Activated CD4-positive, alpha-beta T cell treated with anti-CD3 and anti-CD28 coated beads, Interleukin-2, amount 10 ng/mL, durations not matched to agents 7 days and 5 days (primary cell): ENCODE measurements at places on chromosomes 1 and 21. TPM values are rescaled to one million over a fixed set of nuclear protein-coding genes. Genes with fewer than 3 reads are reported as not detected.

Gene VAMP3
- 38.2 TPM for total RNA-seq

- H3K4me1 ChIP-seq, result peaks cover 1% of the 10 kb centered on the region
- H3K27me3 ChIP-seq, result no peaks in the 10 kb centered on the region
- H3K36me3 ChIP-seq, result peaks cover 53% of the 10 kb centered on the region
- no peak for DNase-seq
- H3K27ac ChIP-seq, result no peak overlapping the region
- no peak overlapping the region for H3K4me3 ChIP-seq
Measured at GRCh38 chr1:160496334-160496733, 26.7 kb downstream of the SLAMF6 start.

GRCh38 chr1:158014731-158015320 is 21.4 kb downstream of the KIRREL1 start:
- H3K36me3 ChIP-seq, result no peaks in the 10 kb centered on the region
- no peaks in the 10 kb centered on the region for H3K4me1 ChIP-seq
- no peak overlapping the region for H3K27ac ChIP-seq
- no peak for DNase-seq
- H3K27me3 ChIP-seq, result peaks cover 4% of the 10 kb centered on the region
- H3K4me3 ChIP-seq, result no peak overlapping the region

DNA sequence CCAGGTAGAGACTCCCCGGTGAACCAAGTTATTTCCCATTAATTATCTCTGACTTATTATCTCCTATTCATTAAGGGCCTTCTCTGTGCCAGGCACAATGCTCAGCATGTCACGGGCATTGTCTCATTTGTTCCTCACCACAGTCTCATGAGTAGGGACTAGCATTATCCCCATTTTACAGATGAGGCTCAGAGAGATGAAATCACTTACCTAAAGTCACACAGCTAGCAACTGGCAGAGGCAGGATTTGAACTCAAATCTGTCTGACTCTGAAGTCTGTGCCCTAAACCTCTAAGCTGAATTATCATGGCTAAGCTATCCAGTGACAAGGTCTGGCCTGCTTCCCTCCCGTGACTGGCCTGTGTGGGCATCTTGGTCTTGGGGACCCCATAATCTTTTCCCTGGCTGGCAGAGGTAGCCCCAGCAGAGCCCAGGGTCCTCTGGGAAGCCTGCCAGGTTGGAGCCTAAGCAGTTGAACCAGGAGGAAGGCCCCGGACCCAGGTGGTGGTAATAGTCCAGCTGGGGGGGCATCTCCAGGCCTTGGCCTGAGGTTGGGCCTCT is 4.5 kb downstream of the MAP7D1 start:
- H3K36me3 ChIP-seq, result peaks cover 68% of the 10 kb centered on the region
- no peak for DNase-seq
- peak overlapping the region; percentile 79 for H3K4me3 ChIP-seq

Gene SPRR1A
- total RNA-seq, result not detected

Gene SLC27A3
- 22.2 TPM for total RNA-seq

Gene CACHD1
- 0.48 TPM for total RNA-seq

- no peak overlapping the region for H3K4me3 ChIP-seq
- DNase-seq, result no peak
- no peaks in the 10 kb centered on the region for H3K36me3 ChIP-seq
- H3K27me3 ChIP-seq, result no peaks in the 10 kb centered on the region
Measured at GRCh38 chr1:219227360-219228057, 53.8 kb downstream of the LYPLAL1 start.

DNA sequence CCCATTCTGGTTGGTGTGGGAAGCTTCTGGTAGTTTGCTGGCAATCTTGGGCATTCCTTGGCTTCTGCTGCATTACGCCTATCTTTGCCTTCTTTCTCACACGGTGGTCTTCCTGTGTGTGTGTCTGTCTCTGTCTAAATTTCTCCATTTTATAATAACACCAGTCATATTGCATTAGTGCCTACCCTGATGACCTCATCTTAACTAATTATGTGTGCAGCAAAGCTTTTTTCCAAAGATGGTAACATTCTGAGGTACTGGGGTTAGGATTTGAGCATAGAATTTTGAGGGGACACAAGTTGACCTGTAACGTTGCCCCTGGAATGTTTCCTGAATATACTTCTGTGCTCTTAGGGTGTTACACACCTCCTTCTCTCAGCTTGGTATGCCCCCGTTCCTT is 77.1 kb downstream of the DYRK1A start:
- H3K36me3 ChIP-seq, result peaks cover 21% of the 10 kb centered on the region
- no peak overlapping the region for H3K27ac ChIP-seq
- H3K27me3 ChIP-seq, result no peaks in the 10 kb centered on the region

DNA sequence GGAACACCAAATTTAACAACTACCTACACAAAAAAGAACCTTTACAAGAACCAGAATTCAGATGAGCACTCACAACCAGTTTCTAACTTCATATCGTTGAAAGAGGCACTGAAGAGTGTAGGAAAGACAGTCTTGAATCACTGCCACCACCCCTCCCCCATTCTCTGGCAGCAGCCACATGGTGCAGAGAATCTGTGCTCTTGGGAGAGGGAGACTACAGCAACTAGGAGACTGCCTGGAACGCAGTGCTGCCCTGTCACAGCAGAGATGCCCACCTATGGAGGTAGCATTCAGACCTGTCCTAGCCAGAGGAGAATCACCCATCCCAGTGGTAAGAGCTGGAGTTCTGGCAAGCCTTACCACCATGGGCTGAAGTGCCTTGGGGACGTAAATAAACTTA is 7.3 kb downstream of the CCN1 start:
- H3K36me3 ChIP-seq, result no peaks in the 10 kb centered on the region
- no peaks in the 10 kb centered on the region for H3K4me1 ChIP-seq
- H3K27me3 ChIP-seq, result peaks cover 21% of the 10 kb centered on the region
- no peak overlapping the region for H3K27ac ChIP-seq
- H3K4me3 ChIP-seq, result no peak overlapping the region

DNA sequence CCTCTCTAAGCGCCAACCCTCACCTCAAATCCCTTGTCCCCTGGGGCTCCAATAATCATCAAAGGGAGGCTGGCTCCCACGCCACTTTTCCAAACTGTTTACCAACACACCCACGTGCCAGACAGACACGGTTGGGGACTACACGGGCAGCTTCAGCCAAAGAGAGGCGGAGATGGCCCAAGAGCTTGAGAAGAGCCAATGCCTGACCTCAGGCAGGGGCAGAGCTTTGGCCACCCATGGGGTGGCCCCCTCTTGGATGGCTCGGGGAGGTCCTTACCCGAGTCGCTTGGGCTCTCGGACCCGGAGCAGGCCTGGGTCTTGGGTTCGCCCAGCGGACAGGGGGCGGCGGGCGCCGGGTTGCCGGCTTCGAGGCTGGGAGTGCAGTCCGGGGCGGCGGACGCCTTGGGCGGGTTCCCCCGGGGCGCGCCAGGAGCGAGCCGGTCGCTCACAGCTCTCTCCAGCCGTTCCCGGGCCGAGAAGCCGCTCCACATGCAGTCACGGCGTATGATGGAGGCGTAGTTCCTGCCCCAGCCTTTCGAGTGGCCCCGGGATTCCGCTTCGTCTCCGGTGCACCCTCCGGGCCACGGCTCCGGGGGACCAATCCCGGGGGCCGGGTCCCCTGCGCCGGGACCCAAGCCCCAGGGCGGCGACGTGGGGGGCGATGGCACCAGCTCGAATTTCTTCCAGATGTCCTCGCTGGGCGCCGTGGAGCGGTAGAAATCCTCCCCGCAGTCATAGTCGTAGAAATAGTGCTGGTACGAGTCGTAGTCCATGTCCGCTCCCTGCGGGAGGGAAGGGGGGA is 854 bp downstream of the MYCL start:
- peaks cover 6% of the 10 kb centered on the region for H3K4me1 ChIP-seq
- H3K4me3 ChIP-seq, result peak overlapping the region; percentile 62
- H3K36me3 ChIP-seq, result no peaks in the 10 kb centered on the region
- DNase-seq, result no peak

Gene LCE1F
- total RNA-seq, result not detected
